ENCODE measurements at places on chromosomes 6 and 20.

GRCh38 chr6:111832833-111833418 lies 40.3 kb downstream of the FYN start:
- DNase-seq: no peak

- DNase-seq: peak; percentile 81
Measured at GRCh38 chr20:35994994-35995453, 26.6 kb downstream of the CNBD2 start.

- no peak for DNase-seq
Measured at GRCh38 chr20:38245753-38246152, 14.8 kb downstream of the KIAA1755 start.

- DNase-seq: no peak
Measured at GRCh38 chr6:161732594-161732993, 458.7 kb upstream of the AGPAT4 start.

- DNase-seq: no peak
Measured at GRCh38 chr6:73460056-73460455, 1.5 kb upstream of the MTO1 start.

- DNase-seq: peak; percentile 81
Measured at GRCh38 chr20:4613718-4614620, 107.7 kb upstream of the PRND start.

DNA sequence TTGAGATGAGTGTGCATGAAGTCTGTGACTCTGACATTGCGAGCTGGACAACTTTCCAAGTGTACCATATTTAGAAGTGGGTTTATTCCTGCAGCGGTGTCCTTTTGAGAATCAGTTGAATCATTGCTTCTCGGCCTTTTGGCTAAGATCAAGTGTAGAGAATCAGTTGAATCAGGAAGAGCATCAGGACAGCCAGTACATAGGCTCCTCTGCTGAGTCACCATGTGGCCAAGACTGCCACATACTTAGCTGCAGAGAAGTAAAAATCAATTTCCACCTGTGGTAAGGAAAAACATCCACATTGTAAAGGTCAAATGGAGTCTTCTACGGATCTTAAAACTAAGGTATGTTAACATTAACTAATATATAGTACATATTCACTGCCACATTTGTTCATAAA lies 428.4 kb upstream of the MARCKS start:
- DNase-seq: no peak

- no peak for DNase-seq
Measured at GRCh38 chr6:71851214-71851613, 35.1 kb upstream of the RIMS1 start.

DNA sequence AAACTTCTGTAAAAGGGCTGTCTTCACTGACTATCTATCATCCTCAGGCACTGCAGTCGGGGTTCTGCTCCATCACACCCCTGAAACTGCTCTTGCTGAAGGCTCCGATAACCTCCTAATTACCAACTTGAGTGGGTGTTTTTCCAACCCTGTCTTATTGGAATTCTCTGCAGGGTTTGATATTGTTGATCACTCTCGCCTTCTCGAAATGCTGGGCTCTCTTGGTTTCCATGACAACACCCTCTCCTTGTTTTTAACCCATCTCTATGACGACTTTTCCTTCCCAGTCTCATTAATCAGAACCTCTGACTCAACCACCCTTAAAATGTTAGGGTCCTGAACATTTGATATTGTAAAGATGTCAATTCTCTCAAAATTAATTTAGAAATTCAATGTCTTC lies 39.4 kb upstream of the NNAT start:
- DNase-seq: no peak

- no peak for DNase-seq
Measured at GRCh38 chr20:37781626-37782025, 87.8 kb downstream of the CTNNBL1 start.

DNA sequence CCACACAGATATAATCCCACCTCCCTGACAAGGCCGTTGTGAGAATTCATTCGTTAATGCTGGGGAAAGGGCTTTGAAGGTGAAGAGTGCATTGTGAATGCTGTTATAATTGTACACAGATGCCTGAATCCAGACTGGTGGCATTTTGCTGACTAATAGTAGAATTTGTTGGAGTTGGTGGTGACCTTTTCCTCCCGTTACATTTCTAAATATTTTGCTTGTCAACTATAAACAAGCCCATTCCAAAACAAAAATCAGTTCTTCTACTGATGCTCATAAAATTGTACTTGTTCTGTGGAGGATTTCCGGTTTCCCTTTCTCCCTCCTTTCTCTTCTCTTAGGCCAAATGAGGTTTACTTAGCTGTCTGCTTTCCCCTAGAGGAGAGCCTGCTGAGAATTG lies 253.1 kb upstream of the SUPT3H start:
- DNase-seq: no peak

DNA sequence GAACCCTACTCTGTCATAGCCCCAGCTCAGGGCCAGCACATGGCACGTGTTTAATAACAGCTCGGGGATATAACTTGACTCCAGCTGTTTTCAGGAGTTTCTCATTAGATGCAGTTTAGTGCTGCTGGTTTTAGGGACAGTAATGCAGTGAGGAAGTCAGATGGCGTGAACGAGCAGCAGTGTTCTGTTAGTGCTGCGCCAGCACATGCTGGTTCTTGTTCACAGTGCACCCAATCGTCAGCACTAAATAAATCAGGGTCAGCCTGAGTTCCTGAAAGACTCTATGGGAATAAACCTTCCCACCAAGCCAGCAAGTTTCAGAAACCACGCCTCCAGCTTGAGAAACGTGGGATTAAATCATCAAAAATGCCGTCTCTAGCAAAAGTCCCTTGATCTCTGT lies 235.9 kb upstream of the SUPT3H start:
- no peak for DNase-seq

Measured in CD4-positive, alpha-beta T cell treated with Interleukin-2 at 100 ng/mL for 4 hours (primary cell).